NCI-H1694 treated with DMSO at 0.1 percent for 48 hours (cell line): ENCODE measurements at places on chromosomes 5 and 9.

DNA sequence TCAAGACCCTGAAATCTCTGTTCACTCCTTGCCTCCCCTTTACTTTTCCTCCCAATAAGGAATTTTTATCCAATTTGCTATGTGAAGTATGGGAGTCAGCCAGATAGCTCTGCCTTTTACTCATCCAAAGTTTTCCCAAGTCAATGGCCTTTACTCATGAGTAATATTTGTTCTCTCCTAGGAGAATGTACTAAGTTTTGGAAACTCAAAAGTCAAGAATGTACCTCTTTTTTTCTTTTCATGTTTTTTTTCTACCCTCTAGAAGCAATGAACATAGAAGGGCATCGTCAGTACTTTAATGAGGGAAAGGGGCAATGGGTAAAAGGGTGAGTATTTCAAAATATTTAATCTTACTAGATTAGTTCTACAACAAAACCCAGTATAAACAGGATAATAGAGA lies 140.2 kb upstream of the SGCD start:
- no peak for DNase-seq

GRCh38 chr5:81244451-81244850 lies 11.3 kb downstream of the CKMT2 start:
- no peak for DNase-seq

DNA sequence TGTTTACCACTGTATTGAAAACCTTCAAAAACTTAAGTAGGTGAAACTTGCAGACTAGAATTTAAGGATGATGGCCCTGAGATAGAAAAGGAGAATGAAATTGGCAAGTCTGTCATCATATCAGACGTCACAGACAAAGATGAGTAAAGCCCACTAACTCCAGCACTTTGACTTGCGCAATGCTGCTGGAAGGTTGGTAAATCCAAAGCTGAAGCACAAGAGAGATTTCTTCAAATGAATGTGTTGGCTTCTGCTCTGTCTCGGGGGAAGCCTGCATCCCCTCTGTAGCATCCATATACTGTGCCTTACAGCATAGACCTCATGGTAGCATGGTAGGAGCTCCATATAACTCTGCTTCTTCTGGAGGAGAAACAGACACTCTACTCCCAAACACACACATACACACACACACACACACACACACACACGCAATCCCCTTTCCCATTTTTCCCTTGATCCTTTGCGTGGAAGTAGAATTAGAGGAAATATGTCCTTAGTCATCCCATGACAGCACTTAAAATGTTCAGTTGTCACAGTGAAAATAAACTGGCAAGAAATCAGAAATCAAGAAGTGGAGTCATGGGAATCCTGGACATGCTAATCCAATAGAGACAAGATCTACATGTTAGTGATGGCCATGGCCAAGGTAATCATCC lies 241.5 kb downstream of the NR3C1 start:
- DNase-seq = no peak

GRCh38 chr9:21078702-21079101 lies 960 bp upstream of the IFNB1 start:
- no peak for DNase-seq

DNA sequence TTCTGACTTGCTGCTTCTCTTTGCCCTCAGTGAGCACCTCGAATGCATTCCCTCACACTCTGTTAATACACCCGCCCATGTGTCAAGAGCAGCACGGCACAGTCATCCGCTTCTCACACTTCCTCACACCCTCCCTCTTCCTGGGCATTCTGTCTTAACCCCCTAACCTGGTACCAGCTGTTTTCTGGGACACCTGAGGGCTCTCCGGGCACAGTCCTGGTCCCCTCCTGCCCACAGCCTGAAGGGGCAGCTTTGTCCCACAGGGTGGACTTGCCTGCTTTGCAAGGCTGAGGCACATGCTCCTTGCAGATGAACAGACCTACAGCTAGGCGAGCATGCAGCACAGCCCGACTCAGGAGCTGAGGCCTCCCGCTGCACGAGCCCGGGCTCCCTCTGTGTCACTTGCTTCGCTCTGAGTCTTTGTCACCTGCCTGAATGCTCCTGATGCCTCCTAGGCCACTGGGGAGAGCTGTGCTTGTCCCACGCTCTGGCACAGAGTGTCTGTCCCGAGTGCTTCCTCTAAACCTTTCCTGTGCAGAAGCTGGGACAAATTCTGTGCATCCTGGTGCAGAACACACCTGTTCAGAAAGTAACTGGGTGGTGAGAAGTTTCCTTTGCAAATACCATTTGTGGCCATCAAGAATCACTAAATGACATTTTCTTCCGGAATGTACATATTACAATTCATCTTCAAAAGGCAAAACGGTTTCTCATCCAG lies 47.8 kb downstream of the AHRR start:
- no peak for DNase-seq

GRCh38 chr5:56350597-56351170 lies 117.6 kb upstream of the ANKRD55 start:
- DNase-seq = no peak
